Activated T-cell treated with anti-CD3 and anti-CD28 coated beads for 24 hours (primary cell): ENCODE measurements at places on chromosomes 12 and 14.

DNA sequence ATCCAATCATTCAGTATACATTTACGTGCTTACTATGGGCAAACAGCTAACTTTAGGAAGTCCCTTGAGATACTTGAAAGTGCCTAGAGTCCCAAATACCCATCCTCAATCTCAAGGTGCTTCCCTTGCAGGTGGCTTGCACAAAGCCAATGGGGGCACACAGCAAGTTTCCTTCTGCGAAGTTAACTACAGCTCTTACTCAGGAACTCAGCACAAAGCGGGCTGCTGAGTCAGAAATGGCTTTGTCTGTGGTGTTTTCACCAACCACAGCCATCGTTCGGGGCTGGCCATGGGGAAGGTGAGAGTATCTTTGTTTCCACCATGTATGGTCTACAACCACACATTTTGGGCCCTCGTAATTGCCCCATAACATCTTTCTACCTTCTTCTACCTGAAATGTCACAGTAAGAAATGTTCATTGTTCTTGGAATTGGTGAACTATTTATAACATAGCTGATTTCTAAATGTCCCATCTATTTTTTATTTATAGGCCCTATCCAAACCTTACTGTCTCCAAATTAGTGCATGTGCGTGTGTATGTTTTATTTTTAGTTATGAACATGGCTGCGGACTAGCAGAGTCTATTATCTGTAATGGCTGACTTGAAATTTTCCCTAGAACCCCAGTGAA lies 13.9 kb downstream of the MFAP5 start:
- DNase-seq = peak; percentile 56

- DNase-seq = no peak
These were observed 1560.7 kb upstream of the TMEM132C start for GRCh38 chr12:126706300-126706699.

- DNase-seq = no peak
These were observed 54.5 kb upstream of the MMP17 start for GRCh38 chr12:131773582-131774221.

GRCh38 chr12:54472494-54473262 lies 724 bp downstream of the GTSF1 start:
- DNase-seq = no peak

GRCh38 chr14:104138098-104138717 lies at the start of gene KIF26A:
Gene KIF26A, plus strand, starts transcription at chr14:104138587. Its CDS starts 136 bp downstream, at chr14:104138723.
- peak; percentile 23 for DNase-seq

DNA sequence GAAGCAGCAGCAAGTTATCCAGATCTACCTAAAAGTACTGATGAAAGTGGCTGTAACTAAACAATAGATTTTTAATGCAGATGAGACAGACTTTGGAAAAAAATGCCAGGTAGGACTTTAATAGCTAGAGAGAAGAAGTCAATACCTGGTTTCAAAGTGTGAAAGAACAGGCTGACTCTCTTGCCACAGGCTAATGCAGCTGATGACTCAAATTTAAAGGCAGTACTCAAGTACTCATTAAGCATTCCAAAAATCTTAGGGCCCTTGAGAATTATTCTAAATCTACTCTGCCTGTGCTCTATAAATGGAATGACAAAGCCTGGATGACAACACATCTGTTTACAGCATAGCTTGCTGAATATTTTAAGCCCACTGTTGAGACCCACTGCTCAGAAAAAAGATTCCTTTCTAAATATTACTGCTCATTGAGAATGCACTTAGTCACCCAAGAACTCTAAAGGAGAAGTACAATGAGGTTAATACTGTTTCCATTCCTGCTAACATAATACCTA lies 68.6 kb upstream of the SYT1 start:
- DNase-seq = no peak

- no peak for DNase-seq
These were observed 321.9 kb upstream of the RTL1 start for GRCh38 chr14:101225157-101226152.

- no peak for DNase-seq
These were observed 146.1 kb upstream of the LRIG3 start for GRCh38 chr12:59066445-59066844.

- no peak for DNase-seq
These were observed 72.8 kb downstream of the SLCO1B3 start for GRCh38 chr12:20883288-20883687.
